ENCODE measurements at places on chromosomes 1 and 21.

GRCh38 chr1:14915356-14916054 is 238.0 kb upstream of the TMEM51 start:
- peak; percentile 81 for DNase-seq

GRCh38 chr1:160837558-160838205 is 25.0 kb downstream of the CD244 start:
- DNase-seq: peak; percentile 94

DNA sequence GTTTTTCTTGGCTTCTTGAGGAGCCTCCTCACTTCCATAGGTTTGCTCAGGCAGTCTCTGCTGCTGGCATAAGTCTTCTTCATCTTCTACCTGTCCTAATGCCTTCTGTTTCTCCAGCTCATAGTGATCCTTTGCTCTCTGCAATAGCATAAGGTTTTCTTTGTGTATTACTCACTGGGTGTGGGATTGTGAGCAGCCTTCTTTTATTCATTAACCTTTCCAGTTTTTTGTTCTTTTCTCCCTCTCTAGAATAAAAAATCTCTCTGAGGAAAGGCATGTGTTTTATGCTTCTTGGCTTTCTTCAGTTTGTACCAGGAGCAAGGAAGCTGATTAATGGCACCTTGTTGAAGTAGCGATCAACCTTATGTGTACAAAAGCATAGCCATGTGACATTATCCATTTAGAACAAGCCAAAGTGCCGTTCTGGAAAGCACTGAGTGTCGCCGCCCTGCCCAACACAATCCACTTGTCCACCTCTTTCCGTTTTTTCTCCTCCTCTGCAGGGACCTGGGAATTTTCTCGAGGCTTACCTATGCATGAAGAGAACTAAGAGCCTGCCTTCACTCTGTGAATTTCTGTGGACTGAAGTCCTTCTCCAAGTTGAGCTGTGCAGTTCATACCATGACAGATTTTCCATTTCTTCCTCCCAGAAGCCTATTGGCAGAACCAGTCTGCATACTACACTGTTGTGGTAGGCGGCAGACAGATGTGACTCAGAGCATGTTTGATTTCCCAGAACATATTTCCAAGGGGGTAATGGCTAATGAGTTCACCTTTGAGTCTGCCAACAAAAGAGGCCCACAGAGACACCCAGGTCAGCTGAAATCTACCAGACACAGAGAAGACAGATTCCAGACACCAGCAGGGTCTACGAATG is 39.0 kb downstream of the DPT start:
- no peak for DNase-seq

- DNase-seq: no peak
Measured at GRCh38 chr1:201515895-201516294, 9.0 kb upstream of the CSRP1 start.

DNA sequence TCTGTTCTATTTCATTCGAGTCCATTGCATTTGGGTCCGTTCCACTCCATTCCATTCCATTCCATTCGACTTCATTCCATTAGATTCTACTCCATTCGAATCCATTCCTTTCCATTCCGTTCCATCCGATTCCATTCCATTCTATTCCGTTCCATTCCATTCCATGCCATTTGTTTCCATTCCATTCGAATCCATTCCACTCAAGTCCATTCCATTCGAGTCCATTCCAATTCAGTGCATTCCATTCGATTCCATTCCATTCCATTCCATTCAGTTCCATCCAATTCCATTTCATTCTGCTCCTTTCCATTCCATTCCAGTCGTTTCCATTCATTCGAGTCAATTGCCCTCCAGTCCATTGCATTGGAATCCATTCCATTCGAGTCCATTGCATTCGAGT is 2603.7 kb upstream of the TPTE start:
- no peak for DNase-seq

GRCh38 chr1:214228976-214229375 is 52.0 kb upstream of the SMYD2 start:
- no peak for DNase-seq

GRCh38 chr1:179883040-179883744 is 1.1 kb downstream of the TOR1AIP1 start:
- no peak for DNase-seq

GRCh38 chr1:209390764-209391163 is 192.8 kb upstream of the CAMK1G start:
- DNase-seq: no peak

DNA sequence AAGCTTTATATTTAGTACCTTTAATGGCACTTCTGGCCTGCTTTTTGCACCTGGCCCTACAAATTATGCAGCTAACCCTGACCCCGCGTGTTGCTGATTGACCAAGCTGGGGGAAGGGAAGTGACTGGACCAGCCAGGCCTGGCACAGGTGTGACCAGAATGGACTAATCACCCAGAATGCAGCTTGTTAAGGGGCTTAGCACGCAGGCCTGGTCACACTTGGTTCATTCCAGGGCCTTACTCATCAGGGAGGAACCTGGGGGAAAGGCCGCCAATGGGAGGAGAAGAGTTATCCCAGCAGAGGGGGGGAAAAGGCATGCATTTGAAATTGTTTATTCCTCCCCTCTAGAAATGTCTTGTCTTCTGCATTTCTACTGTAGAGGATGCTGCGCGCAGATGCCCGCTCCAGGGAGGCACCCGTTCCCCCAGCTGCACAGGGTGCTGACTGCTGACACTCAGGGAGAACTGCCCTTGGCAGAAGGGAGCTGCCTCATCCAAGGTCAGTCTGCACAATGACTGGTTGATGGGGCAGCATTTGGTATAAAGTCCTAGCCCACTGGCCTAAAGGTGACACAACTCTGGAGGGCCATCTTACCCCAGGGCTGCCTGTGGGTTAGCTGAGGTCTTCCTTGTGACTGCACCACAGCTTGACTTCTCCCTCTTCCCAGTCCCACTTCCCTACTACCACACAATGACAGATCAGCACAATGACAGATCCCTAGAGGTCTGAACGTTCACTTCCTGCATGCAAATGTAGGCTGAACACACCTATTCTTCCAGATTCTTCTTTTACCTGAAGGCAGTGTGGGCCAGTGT is 29.0 kb downstream of the DHCR24 start:
- DNase-seq: no peak

GRCh38 chr1:36557041-36558000 is 74.6 kb upstream of the CSF3R start:
- no peak for DNase-seq

- DNase-seq: no peak
Measured at GRCh38 chr1:25771221-25772114, 28.5 kb upstream of the SELENON start.

DNA sequence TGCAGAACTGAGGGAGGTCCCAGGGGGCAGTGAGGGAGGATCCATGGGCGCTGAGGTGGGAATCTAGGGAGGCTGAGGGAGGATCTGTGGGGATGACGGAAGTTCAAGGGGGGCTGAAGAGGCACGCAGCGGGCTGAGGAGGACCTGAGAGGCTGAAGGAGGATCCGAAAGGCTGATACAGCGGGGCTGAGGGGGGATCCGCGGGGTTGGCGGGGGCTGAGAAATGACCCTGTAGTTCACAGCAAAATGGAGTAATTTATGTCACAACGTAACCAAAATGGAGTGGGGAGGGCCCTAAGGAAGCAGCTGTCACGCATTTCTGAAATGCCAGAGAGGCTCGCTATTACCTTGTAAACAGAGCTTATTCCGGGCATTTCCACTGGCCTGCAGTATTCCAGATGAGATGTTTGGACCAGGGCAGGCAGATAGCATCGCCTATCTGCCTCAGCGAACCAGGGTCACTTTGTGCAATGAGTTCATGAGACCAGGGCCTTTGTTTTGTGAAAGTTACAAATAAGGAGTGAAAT is 926 bp upstream of the MRPL55 start:
- no peak for DNase-seq

- no peak for DNase-seq
Measured at GRCh38 chr1:22527555-22528296, 35.6 kb upstream of the EPHA8 start.

DNA sequence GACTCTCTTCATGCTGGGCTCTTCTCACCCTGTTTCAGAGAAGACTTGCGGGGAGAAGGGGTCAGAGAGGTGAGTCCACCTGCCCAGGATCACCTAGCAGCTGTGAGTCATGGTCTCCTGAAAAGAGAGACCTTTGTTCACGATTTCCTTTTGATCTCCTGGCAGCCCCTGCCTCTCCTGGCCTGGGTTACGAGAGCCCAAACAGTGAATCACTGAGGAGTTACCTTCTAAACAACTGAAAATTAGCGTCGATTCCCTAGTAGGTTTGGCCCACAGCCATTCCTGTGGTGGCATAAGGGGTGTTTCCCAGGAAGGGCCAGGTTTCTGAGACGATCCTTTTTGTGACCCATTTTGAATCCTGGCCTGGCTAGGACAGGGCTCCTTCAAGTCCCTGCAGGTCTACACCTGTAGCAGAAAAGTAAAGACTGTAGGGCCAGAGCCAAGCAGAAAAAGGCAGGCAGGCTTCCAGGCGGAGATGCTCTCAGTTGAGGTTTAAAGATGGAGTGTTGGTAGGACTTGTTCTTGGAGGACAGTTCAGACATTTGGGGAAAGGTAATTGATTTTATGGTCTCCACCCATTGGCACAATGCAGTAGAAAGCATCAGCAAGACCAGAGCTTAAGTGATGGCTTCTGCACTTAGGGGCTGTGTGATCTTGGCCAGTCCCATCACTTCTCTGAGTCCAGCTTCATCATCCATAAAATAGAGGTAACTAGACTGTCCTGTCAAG is 2.1 kb upstream of the PLA2G2E start:
- DNase-seq: no peak

DNA sequence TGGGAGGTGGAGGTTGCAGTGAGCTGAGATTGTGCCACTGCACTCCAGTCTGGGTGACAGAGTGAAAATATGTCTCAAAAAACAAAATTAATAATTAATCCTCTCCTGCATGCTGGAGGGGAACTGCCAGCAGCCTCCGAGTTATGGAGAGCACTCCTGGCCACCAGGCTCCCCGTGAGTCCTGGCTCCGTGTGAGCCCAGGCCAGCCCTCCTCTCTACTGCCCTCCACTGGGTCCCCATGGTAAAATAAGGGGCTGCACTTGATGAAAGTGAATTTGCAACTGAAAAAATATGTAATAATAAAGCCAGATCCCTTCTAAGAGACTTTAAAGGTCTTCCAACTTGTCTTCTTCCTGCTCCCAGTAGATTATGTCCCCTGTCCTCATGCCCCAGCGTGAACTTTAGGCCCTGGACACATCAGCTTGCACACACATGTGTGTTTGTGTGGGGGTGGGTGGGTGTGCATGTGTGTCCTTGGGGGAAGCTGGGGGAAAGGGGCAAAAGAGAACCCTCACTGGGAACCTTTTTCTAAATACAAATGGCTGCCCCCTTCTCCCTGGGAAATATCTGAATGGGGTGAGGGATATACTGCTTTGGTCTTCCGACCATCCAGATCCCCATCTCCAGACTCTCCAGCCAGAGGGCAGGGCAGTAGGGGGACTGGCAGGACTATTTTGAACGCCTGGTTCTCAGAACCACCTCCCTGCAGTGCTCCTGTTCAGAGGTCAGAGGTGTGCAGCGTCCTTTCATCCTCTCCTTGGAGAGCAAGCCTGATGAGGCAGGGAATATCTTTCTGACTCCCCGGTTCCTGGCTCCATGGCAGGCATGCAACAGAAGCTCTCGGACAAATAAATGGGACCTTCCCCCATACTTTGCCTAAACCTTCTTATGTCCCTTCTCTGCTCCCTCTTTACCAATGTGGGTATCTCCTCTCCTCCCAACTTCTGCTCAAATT is 26.2 kb downstream of the NEK2 start:
- peak; percentile 76 for DNase-seq

DNA sequence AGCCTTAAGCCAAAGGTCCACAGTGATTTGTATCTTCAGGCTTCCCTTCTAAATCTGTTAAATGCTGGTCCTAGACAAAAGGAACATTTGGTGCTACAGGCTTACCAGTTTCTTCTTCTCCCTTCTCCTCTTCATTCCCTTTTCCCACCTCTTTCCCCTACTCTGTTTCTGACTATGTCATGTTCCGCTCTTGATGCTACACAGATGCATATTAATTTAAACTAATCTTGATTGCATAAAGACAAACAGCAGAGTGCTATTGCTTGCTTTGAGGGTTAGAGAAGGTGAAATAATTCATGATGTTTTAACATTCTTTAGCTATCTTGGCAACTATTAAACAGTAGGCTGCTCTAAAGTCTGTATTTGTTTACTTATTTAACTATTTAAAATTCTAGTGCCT is 34.3 kb upstream of the COL24A1 start:
- no peak for DNase-seq

- no peak for DNase-seq
Measured at GRCh38 chr1:31767225-31767624, 3.1 kb upstream of the ADGRB2 start.

DNA sequence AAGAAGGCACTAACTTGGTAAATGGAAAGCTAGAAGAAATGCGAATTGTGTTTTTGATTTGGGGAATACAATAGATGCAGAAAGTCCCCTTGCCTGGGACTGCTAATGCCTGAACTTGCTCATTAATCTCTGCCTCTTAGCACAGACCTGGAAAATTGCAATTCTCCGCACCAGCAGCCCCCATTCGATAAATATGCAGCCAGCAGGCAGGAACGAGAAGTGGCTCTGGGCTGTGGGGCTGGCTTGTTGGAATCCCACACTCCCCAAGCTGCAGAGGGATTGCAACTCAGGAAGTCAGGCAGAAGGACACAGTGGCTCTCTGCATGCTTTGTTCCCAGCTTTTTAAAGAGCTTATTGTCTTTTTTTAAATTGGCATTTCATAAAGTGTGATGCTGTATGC is 51.3 kb downstream of the PCP4 start:
- DNase-seq: no peak

DNA sequence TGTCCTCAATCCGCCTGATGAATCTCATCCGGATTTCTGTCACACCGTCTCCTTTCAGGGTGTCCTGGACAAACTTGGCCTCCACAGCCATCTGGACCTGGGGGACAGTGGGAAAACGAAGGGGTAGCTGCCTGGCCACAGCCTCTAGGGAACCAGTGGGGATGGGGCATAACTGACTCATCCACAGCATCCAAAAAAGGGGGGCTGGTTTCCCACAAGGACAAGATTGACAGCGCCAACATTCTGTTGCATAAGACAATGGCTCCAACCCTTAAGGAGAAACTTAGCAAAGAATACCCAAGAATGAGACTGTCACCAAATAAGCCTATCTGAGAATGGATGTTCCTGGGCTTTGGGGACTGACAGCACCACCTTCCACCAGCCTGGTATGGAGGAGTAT is 12.1 kb downstream of the TRAPPC3 start:
- DNase-seq: no peak

GRCh38 chr1:113094506-113094905 is 21.5 kb downstream of the LRIG2 start:
- DNase-seq: no peak

- DNase-seq: no peak
Measured at GRCh38 chr1:10583641-10584040, 108.9 kb downstream of the PEX14 start.

- DNase-seq: no peak
Measured at GRCh38 chr1:78511334-78511733, 20.6 kb downstream of the PTGFR start.

- DNase-seq: no peak
Measured at GRCh38 chr1:107457989-107458388, 317.1 kb downstream of the NTNG1 start.

GRCh38 chr1:91619881-91620280 is 119.2 kb downstream of the CDC7 start:
- DNase-seq: no peak

Measured in activated CD4-positive, alpha-beta T cell treated with anti-CD3 and anti-CD28 coated beads, Interleukin-2, amount 10 ng/mL, durations not matched to agents 24 days and 14 days (primary cell).